ENCODE measurements at places on chromosomes 3 and 15.

GRCh38 chr3:150132101-150132749, 161.5 kb upstream of the PFN2 start:
- DNase-seq, result no peak

DNA sequence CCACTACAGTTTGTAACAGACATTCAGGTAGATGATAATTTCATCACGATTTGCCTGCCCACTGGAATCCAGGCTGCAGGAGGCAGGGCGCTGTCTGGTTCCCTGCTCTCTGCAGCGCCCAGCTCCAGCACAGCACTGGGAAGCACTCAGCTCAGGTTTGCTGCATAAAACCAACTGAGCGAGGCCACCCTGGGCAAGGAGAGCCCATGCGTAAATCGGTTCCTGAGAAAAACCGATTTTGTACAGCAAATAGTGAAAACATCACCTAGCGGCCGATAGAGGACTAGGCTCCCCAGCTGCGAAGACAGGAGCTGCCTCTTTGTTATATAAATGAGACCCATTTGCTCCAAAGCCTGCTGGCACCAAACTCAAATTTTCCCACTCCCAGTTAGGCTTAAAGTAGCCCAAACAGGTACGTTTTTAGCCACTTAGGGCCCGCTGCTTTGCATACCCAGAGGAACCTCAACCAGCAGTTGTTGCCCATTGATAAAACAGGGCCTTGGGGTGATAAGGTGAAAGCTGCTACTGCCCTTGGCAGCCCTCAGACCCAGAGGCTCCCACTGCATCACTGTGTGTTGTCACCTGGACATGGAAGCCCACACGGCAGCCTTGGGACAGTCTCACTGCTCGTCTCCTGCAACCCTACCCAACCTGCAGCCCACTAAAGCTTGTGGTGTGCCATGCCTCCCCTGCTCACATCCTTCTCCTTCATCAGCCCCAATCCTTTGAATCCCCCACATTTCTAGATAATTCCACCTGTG, 47.5 kb downstream of the ALDH1L1 start:
- no peak for DNase-seq

DNA sequence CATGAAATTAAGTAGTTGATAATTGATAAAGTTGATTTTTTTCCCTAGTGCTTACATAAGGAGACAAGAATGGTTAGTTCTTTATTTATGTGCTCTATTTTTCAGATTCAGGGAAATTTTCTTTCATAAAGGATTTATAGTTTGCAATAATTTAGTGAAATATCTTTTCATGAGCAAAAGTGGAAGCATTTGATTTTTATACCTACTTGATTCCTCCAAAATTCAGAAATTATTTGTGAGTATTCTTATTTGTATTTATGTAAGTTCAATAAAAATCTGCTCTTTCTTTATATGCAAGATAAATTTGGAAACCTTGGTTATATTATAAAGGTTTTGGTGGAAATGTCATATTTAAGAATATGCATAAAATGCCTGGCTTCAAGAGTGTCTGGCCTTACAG, 14.7 kb upstream of the SLCO2A1 start:
- no peak for DNase-seq

- no peak for DNase-seq
Measured at GRCh38 chr3:177596248-177596815, 399.1 kb upstream of the TBL1XR1 start.

GRCh38 chr3:170469151-170470062, 50.7 kb downstream of the CLDN11 start:
- DNase-seq, result no peak

- no peak for DNase-seq
Measured at GRCh38 chr15:96559631-96560030, 229.1 kb downstream of the NR2F2 start.

GRCh38 chr3:169668957-169669741, 5.6 kb upstream of the MECOM start:
- DNase-seq, result peak; percentile 66

DNA sequence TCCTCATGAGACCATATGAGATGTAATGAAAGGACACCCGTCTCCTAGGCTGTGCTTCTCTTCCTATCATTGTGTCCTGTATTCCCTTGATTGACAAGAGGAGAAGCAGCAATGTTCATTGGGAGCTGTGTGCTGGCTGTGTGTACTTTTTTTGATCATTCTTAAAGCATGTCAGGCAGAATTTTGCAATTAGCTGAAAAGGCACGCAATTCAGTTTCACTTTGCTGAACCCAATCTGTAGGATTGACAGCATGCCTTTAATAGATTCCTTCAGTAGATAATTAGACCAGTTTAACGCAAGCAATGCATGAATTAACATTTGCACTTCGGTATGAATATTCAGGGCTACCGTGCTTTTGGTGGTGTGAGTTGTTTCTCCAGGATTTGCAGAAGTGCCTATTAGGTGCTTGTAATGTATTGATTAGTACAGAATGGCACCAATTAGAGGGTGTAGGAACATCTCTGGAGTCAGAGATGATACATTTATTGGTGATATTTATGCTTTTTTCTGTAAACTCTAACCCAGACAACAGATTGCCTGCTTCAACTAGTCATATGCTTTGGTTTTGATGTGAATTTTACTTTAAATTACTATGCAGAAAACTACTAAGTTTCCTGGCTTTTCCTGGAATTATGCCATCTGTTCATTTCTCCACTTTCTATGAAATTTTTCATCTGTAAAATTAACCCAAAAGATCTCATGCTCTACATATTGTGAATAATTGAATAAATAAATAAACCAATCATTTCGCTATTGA, 114.3 kb downstream of the NSUN3 start:
- DNase-seq, result no peak

- no peak for DNase-seq
Measured at GRCh38 chr3:196365736-196366135, 27.5 kb upstream of the TM4SF19 start.

DNA sequence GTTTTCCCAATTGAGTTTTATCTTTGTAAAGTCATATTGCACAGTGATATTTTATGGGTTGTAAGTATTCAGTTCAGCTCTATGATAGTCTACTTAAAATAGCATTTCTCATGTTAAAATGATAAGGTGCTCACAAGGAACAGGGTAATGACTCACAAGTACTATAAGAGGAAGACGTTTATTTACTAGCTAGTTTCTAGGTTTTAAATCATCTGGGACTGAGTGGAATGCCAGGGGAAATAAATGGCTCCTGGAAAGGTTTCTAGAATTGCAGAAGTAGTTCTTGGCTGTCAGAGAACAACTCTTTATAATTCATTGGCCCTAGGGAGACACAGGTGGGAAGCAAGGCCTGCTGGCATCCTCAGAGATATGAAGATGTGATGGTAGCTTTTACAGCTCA, 112.8 kb downstream of the CHDH start:
- DNase-seq, result no peak

- DNase-seq, result no peak
Measured at GRCh38 chr3:40397912-40398311, 10.9 kb downstream of the ENTPD3 start.
